ENCODE measurements at places on chromosomes 11 and 22.

DNA sequence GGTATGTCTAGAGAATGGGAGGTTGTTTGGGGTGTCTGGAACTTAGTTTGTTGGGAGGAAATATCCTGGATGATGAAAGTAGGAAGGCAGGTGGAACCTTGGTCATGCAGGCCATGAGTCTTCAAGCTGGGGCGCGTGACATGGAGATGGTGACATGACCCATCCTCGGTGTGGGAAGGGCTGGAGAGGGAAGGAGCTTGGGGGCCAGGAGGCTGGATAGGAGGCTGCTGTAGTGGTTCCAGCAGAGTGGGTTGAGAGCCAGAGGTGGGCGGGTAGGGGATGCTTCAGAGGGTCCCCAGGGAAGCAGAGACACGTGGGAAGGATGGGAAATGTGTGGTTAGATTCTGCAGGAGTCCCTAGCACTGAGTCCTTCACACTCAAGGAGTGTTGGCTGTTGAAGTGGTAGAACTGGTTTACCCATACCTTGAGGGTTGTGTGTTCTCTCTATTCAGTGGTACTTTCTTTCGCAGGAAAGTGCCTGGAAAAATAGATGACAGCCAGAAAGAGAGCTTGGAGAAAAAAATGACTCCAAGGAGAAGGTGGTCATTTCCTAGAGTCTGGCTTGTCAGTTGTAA, 56.8 kb downstream of the LDLRAD3 start:
- DNase-seq: no peak

GRCh38 chr11:12188548-12189317, 78.3 kb downstream of the MICAL2 start:
- no peak for DNase-seq

DNA sequence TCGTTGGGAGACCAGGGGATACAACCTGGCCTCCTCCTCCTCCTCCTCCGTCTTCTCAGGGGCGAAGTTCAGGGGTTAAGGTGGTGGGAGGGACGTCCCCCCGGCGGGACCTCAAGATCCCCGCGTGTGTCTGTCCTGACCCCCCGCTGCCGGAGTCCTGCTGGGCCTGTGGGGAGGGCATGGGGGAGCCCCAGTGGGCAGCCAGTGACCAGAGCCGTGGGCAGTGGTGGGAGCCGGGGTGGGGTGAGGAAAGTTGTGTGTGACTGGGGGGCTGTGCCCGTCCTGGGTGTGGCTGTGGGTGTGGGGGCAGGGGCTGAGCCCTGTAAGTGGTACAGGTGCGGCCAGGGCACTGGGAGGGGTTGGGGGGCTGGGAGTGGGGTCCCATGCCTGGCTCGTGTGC, 10.1 kb downstream of the TSPAN4 start:
- DNase-seq: no peak

DNA sequence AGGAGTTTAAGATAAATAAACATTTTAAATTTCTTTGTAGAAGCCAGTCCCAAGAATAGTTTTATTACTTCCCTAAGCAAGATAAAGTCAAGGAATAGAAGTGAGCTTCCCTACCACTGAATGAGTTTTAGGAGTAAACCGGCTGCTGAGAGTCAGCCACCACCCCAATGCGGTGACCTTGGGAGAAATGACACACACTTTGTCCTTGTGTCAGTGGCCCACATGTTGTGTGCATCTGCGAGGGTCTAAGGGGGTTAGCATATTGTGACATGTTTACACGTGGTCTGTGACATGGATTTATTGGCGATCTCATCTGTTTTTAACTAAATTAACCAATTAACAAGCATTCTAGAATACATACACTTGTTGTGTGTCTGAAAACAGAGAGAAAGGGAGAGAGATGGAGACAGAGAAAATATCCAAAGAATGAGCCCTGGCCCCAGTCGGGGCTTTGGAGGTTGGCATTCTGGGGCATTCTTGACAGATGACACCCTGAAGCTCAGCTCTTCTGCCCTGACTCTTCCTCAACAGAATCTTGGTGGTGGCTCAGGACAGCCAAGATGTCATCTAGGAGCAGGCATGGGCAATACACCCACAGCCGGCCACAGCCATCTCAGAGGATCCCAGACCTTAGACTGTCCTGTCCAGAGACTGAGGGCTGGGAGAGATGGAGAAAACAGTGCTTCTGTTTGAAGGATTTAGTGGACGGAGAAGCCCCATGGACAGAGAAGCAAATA, 29.7 kb upstream of the TMPRSS4 start:
- no peak for DNase-seq

DNA sequence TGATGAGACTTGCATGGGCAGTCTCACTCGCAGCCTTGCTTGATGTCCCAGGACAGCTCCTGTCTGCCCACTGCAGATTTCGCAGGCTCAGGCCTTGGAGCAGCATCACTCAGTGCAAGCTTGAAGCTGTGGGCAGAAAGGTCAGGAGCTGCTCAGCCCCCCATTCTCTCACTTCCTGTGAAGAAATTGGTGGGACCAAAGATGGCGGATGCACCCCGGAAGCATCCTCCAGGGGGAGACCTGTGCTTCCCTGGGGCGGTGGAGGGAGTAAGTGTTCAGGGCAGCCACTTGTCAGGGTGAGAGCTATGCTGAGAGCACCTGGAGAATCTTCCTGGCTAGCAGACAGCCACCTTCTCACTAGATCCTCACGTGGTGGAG, 11.3 kb downstream of the PLAAT2 start:
- no peak for DNase-seq

DNA sequence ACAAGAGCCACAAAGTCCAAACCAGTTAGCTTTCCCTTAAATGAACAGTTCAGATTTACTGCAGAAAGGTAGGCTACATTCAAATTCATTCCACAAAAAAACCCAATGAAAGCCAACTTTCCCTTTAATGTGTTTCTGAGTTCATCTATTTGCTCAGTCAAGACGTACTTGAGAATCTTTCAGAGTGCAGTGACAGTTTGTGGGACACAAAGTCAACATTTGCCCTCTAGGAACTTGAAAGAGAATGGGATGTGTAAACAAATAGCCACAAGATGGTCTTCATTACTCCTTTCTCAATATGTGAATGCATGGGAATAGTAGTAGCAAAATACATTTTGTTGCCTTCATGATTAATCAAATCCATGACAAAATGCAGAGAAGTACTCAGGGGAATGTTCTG, 15.8 kb downstream of the RTCB start:
- DNase-seq: no peak

- DNase-seq: no peak
Observed at GRCh38 chr22:44916281-44917231, 93.2 kb downstream of the PHF21B start.

DNA sequence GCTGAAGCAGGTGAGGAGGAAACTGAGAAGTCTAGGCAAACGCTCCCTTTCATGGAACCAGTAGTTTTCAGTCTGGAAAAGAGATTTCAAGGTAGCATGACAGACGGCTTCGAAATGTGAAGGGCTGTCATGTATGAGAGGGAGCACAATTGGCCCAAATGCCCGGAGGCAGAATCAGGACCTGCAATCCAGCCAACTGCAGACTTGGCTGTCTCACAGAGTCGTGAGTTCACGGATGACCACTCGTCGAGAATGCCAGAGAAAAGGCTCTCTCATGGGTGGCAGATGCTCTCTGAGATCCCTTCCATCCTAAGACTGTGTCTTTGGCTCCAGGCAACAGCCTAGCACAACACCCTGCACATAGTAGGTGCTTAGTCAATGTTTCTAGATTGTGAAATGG, 134.8 kb downstream of the DSCAML1 start:
- peak; percentile 18 for DNase-seq

GRCh38 chr11:117095284-117096161, 2.7 kb downstream of the SIK3 start:
- DNase-seq: no peak

DNA sequence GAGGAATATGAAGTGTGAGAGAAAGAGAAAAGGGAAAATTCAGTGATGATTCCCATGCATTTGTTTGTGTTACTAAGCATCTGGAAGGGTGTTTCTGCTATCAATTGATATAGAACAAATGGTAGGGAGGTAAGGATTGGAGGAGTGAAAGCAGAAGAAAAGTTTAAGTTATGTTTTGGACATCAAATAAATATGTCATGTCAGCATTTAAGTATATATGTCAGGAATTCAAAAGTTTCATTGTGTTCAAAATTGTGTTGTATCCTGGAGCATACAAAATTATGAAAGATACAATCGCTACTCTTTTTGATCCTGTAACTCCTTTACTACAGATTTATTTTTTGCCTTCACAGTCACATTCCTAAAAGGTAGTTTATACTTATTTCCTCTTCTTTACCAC, 885.8 kb downstream of the KCNA4 start:
- no peak for DNase-seq

- no peak for DNase-seq
Observed at GRCh38 chr11:114820621-114821020, 142.3 kb downstream of the NXPE2 start.

DNA sequence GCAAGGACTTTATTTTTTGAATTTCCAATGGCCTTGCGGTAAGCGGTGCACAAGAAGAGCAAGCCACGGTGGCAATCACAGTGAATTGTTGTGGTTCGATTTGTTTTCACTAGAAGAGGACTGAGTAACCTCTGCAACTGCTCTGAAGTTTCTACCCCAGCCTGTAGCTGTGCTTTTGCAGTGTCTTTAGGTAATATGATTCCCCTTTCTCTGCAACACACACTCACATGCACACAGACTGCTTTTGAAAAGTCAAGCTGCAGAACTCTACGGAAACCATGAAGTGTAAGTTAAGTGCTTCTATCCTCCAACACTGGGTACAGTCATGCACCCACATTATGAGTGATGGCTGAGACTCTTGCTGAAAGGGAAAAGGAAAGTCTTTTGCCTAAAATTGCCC, 38.4 kb downstream of the CD44 start:
- DNase-seq: no peak

- DNase-seq: no peak
Observed at GRCh38 chr11:12678991-12679390, 4.8 kb downstream of the TEAD1 start.

DNA sequence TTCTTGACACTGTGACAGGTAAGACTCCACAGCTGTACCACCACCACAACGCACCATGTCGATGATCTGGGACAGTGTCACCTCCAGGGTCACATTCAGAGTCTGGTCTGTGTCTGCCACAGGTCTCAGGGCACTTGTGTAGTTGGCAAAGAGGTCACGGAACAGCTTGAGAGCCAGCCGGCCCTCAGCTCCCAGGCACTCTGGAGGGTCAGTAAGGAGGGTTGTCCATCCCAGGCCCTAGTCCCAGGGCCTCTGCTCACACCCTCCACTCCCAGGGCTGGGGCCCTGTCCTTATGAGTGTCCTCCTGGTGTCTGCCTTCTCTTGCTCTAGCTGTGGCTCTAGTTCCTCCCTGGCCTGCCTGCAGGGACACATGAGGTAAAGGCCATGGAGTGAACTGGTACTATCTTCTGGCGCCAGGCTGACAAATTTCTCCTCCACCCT, 1.4 kb downstream of the CHRNA10 start:
- DNase-seq: no peak

DNA sequence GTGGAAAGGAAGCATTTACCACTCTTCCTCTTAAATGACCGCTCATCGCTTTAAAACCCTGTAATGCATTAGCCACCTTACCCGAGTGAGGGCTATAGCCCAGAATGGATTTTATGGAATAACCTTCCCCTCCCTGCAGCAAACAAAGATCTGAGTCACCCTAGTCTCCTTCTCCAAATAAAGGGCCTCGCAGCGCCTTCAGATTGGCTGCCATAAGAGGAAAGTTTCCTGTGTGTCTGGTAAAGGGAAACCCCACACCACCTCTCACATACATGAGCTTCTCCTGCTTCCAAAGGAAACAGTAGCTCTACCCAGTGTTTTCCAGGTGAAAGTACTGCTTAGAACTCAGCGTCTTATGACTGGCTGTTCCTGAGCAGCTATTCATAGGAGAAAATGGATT, 47.8 kb downstream of the PPP2R1B start:
- DNase-seq: peak; percentile 57

- no peak for DNase-seq
Observed at GRCh38 chr22:35335936-35336781, 36.5 kb downstream of the TOM1 start.

DNA sequence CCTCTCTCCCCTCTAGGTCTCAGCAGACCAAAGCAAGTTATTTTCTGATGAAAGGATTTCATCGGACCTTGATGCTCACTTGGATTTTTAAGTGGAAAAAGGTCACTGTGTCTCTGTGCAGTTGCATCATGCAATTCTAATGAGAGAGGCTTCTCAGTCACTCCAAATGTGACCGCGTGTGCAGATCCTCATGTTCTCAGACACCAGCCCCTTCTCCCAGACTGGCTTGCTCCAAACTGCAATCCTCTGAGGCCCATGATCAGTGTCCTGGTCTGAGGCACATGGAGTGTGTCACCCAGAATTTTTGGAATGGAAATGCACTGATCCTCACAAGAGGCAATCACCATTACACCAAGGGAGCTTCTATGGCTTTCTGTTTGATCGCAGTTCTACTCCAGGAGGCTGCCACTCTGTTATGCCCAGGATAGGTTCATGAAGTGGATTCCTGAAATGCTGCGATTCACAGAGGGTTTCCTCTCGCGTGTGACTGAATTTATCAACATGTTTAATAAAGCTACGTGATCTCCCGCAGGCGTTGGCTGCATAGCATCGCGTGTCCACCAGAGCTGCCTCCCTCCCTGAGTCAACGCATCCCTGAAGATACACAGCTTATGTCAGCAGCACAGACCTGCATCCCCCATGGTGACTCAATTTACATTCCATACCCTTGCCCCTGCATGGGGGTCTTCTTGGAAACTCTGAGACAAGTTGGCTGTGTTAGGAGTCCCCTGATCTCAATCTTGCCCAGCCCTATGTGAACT, 544.6 kb upstream of the B3GAT1 start:
- DNase-seq: no peak

DNA sequence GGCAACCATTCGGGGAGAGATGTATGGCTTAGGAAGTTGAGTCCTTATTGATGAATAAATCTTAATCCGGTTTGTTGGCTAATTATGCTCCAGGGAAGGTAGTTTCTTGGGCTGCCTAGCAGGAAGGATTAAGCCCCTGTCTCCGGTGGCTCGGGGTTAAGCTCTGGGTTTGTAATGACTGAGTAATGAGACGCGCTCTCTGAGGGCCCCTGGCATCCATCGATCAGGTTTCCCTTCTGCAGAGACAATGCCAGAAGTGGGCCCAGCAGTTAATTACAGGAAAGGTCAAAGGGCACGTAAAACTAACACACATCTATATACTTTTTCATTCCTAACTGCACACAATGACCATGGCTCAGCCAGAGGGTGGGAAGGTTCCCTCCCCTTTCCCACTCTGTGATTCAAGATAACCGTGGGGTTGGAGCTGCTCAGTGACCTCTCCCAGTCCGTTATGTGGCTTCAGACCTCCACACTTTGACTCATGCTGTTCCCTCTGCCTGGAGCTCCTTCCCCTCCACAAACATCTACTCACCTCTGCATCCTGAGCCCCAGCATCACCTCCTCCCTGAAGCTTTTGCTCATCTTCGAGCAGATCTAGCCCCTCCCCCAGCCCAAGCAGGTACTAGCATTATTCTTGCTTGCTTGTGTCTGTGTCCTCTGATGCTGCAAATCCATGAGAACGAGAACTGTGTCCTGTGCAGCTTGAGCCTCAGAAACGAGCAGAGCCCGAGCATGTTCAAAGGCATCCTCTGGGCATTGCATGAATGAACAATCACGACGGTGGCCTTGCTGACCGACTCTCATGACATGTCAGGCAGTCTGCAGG, 16.6 kb downstream of the SCUBE1 start:
- DNase-seq: no peak

- peak; percentile 63 for DNase-seq
Observed at GRCh38 chr11:102494216-102494615, 36.3 kb downstream of the MMP7 start.

GRCh38 chr11:113085446-113085845, 124.2 kb downstream of the NCAM1 start:
- no peak for DNase-seq

GRCh38 chr11:63919267-63920125, 2.5 kb upstream of the RCOR2 start:
- DNase-seq: no peak

- DNase-seq: no peak
Observed at GRCh38 chr22:38733724-38734381, 21.9 kb downstream of the SUN2 start.
